ENCODE measurements at places on chromosomes 12 and 14.
A peak's percentile ranks its signal among the peaks of the same experiment; 100 is the strongest.

- DNase-seq: peak; percentile 67
Observed at GRCh38 chr14:92677087-92677668, 71.2 kb downstream of the LGMN start.

DNA sequence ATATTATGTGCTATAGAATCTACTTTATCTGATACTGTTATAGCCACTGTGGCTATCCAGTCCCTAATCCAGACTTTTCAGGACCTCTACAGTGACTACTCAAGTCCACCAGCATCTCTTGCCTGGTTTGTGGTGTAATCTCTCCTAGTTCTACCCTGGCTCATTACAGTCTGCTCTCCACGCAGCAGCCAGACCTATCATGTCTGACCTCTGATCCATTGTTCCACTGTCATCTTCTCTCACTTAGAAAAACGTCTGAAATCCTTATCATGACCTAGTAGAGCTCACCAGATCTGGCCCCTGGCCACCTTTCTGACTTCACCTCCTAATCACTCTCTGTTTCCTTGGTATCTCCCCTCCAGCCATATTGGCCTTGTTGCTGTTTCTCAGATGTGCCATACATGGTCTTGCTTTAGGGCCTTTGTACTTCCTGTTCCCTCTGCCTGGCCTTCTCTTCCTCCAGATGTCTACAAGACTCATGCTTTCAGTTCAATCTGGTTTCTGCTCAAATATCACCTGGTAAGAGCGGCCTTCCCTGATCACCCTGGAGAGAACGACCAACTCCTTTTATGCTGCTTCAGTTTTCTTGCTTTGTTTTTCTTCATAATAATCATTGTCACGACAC lies 475.5 kb downstream of the AACS start:
- no peak for DNase-seq

- DNase-seq: no peak
Observed at GRCh38 chr12:8911606-8912268, 2.6 kb upstream of the PHC1 start.

DNA sequence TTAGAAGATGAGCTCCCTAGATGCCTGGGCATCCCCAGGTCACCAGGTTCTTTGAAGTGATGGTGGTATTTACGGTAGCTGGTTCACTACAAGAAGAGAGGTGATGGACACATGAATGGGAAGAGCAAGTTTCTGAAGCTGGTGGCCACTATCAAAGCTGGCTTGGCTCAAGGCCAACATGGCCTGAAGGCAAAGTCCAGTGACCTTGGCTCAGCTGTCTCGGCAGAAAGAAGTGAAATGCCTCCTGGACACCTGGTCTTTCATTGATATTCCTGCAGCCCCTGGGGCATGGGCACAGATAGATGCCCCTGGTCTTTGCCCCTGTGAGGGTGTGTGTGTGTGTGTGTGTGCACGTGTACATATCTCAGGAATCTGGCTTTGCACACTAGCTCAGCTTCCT lies 441.8 kb upstream of the TMPO start:
- DNase-seq: no peak

DNA sequence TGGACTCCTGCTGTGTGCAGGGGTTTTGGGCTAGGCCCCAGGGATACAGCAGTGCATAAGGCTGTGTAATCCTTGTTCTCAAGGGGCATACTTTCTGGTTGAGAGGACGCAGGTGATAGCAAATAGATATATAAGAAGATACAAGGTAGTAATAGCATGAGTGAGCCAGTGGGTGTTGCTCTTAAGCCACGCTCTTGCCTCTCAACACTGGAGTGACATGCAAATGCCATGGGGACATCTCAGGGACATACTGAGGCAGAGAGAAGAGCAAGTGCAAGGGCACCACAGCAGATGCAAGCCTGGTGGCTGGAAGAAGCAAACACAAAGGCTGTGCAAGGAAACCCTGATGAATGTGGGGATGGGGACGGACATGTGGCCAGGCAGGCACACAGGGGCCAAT lies 223.3 kb downstream of the CHST11 start:
- no peak for DNase-seq

DNA sequence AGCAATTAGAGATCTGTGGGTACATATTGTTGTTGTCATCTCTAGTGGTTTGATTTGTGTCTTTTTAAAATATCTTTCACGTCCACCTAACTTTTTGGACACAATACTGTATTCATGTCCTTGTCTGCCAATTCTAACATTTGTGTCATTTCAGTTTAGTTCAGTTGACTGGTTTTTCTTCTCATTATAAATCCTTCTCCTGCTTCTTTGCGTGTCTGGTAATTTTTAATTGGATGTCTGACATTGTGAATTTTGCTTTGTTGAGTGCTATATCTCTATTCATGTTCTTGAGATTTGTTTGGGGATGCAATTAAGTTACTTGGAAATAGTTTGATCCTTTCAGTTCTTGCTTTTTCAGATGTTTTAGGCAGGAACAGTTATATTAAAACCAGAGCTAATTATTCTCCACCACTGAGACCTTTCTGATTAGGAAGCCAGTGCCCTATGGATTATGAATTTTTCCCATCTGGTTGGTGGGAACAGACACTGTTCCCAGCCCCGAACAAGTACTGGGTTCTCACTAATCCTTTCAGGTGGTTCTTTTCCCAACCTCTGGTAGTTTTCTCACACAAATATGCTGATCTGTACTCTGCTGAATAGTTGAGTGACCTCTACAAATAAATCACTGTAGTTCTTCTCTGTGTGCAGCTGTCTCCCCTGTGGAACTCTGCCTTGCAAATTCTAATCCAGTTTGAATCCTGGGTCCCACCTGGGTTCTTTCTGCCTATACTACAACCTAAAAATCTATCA lies 91.1 kb upstream of the DYNC1H1 start:
- DNase-seq: no peak

DNA sequence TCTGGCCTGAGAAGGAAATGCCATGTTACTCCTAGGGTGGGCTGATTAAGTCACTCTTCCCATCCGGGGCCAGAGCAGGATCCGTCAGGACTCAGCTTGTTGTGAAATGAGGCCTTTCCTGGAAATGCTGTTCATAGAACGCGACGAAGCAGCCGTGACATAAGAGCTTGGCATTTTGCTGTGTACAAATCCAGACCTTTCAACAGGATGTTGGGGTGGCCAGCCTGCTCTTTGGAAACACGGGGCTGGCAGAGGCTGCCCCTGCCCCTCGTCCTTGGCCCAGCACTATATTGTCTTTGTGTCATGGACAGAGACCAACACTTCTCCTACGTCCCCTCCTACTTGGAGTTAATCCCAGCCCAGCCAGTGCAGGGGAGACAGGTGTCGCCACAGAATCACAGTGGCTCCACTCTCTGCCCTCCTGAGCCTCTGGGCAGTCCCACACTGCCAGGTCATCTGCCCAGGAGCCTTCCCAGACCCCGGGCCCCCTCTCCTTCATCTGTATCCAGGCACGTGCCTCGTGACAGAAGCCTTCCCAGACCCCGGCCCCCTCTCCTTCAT lies 18.6 kb upstream of the EIF5 start:
- DNase-seq: no peak

DNA sequence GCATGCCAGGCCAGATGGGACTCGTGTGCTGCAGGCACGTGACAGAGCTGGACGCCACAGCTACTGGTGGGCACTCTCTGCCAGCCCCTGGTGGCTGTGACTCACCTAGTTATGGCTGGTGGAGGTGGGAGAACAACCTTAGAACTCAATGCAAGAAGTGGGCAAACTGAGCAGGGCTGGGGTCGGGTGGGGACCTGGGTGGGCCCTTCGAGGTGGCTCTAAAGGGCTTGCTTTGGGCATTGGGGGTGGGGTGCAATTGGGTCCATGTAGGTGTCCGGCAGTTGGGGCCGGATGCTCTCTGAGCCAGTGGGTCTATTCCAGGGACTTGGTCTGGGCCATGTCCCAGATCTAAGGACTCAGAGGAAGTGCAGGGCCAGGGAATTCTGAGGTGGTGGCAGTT lies 5.1 kb upstream of the SERPINA12 start:
- no peak for DNase-seq

- DNase-seq: no peak
Observed at GRCh38 chr12:26188641-26189040, 6.7 kb upstream of the SSPN start.

GRCh38 chr12:127267128-127267527 lies 999.8 kb upstream of the TMEM132C start:
- no peak for DNase-seq

DNA sequence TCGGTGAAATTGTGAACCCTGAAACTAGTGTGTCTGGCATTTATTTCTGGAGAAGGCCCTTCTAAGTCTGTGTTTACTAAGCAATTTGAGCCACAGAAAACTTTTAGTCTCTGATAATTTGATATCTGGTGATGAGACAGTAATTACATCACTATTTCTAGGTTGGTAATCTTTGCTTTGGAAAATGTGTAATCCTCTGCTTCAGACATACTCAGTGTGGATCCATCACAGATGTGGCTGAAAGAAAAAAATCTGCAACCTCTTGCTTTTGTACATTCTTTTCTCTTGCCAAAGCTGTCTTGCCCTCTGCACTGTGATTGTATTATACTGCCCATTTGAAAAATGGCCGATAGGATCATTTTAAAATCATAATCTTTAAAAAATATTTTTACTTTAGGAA lies 78.1 kb downstream of the PELI2 start:
- DNase-seq: no peak

DNA sequence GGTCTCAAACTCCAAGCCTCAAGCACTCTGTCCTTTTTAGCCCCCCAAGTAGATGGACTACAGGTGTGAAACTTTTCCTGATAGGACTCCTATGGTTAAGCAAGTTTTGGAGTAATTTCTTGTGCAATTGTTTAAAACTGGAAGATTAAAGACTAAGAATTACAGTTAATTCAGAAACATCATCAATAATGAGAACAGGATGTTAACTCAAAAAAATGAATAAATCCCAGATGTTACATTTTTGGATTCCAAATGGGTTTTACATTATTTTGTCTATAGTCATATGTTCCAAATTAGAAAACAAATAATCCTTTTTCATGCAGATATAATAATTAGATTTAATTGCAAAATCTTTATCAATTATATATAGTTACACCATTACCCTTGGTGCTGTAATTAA lies 24.4 kb upstream of the KITLG start:
- no peak for DNase-seq

- DNase-seq: no peak
Observed at GRCh38 chr12:132133952-132134652, 10.0 kb downstream of the DDX51 start.

- no peak for DNase-seq
Observed at GRCh38 chr12:104342635-104343249, 39.2 kb downstream of the EID3 start.

GRCh38 chr12:132447327-132447720 lies 42.6 kb upstream of the FBRSL1 start:
- no peak for DNase-seq

DNA sequence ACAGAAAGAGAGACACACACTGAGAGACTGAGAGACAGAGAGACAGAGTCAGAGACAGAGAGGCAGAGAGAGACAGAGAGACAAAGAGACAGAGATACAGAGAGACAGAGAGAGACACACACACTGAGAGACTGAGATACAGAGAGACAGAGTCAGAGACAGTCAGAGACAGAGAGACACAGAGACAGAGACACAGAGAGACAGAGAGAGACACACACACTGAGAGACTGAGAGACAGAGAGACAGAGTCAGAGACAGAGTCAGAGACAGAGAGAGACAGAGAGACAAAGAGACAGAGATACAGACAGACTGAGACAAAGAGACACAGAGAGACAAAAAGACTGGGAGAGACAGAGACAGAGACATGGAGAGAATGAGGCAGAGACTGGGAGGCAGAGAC lies 90.0 kb downstream of the GALNT9 start:
- no peak for DNase-seq

GRCh38 chr12:5026342-5026938 lies 17.2 kb upstream of the KCNA5 start:
- DNase-seq: no peak

GRCh38 chr12:3662521-3662921 lies 90.4 kb downstream of the CRACR2A start:
- no peak for DNase-seq

DNA sequence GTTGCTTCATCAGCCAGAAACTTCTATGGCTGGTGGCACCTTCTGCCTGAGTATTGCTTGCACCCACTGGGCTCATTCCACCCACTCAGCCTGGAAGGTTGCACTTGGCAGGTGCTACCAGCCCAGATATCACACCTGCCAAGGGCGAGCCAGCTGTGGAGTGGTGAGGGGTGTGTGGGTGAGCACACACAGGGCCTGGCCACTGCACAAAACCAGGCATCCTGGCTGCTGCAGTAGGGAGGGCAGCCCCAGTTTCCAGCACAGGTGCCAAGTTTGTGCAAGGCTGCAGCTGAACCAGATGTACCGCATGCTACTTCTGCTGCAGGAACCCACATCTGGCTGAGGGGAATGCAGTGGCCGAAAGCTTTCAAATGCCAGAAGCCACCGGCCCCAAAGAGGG lies 1147.8 kb downstream of the FSCB start:
- no peak for DNase-seq

DNA sequence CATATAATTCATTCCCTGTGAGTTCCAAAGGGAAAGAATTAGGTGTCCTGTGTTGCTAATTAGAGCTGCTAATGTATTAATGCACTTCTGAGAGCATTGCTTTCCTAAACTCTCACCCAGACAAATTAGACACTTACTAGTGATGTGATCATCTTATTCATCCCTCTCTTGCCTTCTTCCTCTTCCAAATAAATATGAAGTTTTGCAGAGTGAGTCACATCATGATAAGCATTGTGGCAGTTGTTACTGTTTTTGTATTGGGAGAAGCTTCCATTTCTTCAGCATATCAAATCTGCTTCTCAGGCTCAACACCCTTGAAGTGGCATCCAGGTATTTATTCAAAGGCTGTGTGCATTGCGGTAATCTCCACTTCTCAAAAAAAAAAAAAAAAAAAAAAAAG lies 37.3 kb upstream of the E2F7 start:
- no peak for DNase-seq

GRCh38 chr12:57214398-57214781 lies 2.2 kb upstream of the NXPH4 start:
- no peak for DNase-seq

- DNase-seq: no peak
Observed at GRCh38 chr12:3959799-3960560, 86.8 kb upstream of the PARP11 start.
